ENCODE measurements at places on chromosomes 5 and 9.

DNA sequence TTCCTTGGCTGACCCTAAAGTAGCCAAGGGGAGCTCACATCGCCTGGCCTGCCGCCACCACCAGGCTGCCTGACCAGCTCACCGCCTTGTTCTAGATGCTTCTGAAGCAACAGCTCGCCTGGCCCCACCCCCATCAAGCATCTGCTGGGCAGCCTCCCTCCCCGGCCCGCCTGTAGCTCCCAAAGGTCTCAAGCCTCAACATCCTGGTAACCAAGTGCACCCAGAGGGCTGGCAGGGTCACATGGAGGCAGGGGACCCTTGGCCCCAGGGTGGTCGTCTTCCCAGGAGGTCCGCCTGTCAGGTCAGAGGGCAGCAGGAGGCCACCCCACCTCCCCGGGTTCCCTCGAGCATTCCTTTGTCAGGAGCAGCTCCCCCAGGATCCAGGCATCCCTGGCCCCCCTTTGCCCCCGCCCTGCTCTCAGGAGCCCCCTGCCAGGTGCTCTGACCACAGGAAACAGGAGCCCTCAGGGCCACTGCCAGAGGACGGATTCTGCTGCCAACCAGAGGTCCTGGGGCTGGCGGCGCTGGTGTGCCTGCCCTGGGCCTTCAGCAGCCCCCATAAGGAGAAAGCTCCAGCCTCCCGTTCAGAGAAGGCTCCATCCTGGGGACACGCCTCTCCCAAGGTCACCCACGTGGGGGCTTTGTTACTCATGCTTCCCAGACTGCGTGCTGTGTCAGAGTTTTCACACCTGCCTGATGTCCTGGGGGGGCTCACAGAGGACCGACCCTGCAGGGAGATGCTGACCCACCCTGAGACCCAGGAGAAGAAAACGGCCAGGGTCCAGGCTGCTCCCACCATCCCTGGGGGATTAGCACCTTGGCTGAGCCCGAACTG is 3.5 kb upstream of the LRRC14B start:
- DNase-seq: no peak

- peak; percentile 66 for DNase-seq
These were observed at the start of gene PSD2 for GRCh38 chr5:139795074-139796001. Gene PSD2, plus strand, starts transcription at chr5:139795808. Its CDS starts 13,633 bp downstream, at chr5:139809441.

- no peak for DNase-seq
These were observed 49.2 kb downstream of the PCSK5 start for GRCh38 chr9:75939536-75940111.

DNA sequence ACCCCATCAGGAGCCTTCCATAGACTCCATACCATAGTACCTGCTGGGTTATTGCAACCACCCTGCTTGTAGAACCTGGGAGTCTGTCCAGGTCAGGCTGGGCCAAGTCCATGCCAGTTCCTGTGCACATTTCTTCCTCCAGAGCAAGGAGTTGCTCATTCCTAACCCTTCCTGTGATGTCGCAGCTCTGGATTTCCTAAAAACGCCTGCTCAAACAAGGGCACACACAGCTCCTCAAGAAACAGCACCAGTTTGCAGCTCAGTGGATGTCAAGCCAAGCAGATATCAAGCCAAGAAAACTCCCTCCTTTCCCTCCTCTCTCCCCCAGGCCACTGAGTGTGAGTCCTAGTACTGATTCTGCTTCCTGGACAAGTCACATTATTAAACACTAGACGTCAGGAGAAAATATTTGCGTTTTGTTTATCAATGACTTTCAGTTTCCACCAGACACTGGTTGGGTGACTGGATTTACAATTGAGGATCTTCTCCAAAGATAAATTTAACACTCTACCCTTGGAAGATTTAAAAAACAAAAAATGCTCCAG is 59.6 kb downstream of the SLC1A1 start:
- DNase-seq: peak; percentile 56

DNA sequence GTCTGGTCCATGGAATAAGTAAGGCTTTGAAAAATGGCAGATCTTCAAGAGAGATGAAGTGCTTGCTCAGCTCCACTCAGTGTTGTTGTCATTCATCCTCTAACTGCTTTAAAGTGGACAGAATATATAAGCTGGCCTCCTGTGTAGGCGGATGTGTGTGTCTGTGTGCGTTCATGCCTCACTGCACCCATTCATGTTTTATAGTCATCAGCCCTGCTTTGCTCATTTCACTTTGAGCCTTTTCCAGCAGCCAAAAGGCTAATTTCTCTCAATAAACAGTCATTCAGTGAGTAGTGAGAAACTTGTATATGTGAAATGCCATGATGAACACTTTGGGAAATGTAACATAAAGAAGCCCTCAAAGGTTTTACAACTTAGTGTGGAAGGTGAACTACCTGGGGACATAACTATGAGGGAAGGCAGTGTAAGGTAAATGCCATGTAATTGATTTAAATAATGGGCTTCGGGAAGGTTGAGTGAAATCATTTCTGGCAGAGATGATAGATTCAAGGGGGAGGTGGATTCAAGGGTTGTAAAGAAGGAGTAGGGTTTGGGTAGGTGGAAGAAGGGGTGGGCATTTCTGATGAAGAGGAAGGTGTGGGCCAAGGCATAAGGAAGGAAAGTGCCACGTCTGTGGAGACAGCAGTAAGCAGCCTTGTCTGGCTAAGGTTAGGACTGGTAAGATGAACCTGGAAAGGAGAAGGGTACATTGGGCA is 15.7 kb downstream of the TTC23L start:
- DNase-seq: peak; percentile 35

- DNase-seq: no peak
These were observed 441.5 kb downstream of the RASEF start for GRCh38 chr9:82621447-82621846.

DNA sequence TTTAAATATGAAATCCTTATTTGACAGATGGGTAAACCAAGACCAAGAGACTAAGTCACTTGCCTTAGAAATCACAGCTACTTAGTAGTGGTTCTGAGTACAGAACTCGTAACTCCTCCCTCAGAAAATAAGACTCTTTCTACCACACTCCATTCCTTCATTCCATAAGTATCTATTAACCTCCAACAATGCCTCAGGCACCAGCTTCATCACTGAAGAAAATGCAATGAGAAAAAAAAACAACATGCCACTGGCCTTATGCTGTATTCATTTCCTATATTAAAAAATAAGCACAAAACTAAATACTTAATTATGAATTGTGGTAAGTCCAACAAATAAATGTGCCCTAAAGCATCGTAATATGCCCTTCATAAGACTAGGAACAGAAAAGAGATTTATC is 13.5 kb upstream of the FREM1 start:
- DNase-seq: no peak

GRCh38 chr9:108479989-108480652 is 375.7 kb downstream of the ACTL7B start:
- no peak for DNase-seq

DNA sequence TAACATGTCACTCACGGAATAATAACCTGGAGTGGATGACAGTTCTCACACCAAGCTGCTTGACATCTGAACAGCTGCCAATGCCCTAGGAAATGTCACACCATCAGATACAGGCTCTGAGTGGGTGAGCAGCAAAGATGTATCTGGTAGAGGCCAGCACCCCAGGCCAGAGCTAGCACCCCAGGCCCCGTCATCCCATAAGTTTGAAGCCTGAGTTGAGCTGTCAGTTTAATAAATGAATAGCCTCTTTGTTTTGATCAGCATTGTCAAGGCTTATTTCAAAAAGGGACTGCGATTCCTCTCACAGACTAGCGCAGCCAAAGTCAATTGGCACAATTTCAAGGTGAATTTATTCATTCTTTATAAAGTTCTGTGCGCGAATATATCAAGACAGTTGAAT is 1327.1 kb downstream of the MAT2B start:
- no peak for DNase-seq

DNA sequence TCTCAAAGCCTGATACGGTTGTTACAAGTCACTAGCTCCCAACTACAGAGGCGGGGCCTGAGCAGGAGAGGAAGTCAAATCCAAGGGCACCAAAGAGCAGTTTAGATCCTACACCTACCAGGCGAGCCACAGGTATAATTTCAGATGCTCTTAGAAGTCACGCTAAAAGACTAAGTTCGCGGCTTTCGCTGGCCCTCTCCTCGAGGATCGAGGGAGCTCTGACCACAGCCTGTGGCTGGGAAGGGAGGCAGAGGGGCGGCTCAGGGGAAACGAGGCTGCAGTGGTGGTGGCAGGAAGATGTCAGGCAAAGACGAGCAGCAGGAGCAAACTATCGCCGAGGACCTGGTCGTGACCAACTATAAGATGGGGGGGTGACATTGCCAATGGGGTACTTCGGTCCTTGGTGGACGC is 48.6 kb downstream of the SEMA4D start:
- no peak for DNase-seq

DNA sequence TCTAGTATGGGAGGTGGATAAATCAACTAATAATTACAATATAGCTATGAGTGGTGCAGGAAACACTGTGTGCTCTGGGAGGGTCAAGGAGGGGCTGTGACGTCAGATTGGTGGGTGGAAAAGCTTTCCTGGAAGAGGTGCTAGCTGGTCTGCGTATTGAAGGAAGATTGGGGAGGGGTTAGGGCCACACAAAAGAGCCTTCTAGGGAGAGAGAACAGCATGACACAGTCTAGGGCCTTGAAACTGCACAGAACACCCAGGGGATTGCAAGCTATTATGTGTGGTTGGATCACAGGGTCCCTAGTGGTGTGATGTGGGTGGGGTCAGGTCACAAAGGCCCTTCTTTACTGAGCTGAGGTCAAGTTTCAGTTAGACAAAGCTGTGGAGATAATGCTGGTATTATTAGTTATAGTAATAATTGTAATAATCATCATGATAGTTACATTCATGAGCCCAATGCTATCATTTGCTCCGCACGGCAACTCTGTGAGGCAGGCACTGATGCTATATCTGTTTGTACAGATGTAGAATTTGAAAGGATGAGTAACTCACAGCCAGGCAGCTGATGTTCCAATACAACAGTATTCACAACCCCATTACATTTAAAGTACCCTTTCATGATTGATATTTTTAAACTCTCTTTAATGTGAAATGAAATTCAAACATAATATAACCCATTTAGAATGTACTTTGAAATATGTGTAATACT is 197.4 kb upstream of the IL12B start:
- DNase-seq: no peak

GRCh38 chr9:6714176-6714575 is 43.6 kb upstream of the KDM4C start:
- no peak for DNase-seq

- DNase-seq: peak; percentile 11
These were observed 187.9 kb upstream of the ELL2 start for GRCh38 chr5:96149546-96149945.

- DNase-seq: no peak
These were observed 41.0 kb upstream of the EGFL7 start for GRCh38 chr9:136621734-136622093.

All from MG63 (cell line).